ENCODE measurements at places on chromosomes 5 and 9.

GRCh38 chr5:152443935-152444334 lies 38.9 kb upstream of the NMUR2 start:
- no peak for DNase-seq

DNA sequence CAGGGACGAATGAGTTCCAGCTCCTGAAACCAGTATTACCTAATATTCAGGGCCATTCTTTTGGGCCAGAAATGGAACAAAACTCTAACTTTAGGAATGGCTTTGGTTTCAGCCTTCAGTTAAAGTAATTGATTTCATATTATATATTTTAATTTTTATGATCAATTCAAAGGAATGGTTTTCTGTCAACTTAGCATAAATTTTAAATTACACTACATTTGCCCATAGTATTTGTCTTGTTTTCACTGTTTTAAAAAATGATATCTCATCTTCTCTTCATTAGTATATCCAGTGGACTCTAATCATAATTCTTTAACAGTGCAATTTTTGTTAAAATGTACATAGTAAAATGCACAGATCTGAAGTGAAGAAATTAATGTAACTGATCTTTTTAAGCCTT lies 1.9 kb upstream of the PCDHB16 start:
- DNase-seq, result no peak

DNA sequence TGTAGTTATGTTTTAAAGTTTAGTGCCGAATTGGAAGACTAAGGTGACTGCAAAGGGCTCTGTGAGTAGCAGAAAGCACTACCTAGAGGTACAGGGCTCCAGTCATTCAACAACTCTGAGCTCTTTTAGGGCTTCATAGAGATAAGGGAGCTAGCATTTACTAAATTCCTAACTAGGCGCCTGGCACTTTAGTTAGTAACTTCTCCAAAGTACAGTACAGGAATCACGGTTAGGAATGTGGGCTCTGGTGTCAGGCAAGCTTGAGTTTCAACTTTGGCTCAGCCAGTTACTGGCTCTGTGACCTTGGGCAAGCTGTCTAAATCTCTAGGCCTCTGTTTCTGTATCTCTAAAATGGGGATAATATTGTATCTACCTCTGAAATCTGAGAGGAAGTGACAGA lies 115.3 kb downstream of the SLIT3 start:
- DNase-seq, result no peak

- DNase-seq, result no peak
Observed at GRCh38 chr9:88952086-88952615, 39.1 kb upstream of the S1PR3 start.

DNA sequence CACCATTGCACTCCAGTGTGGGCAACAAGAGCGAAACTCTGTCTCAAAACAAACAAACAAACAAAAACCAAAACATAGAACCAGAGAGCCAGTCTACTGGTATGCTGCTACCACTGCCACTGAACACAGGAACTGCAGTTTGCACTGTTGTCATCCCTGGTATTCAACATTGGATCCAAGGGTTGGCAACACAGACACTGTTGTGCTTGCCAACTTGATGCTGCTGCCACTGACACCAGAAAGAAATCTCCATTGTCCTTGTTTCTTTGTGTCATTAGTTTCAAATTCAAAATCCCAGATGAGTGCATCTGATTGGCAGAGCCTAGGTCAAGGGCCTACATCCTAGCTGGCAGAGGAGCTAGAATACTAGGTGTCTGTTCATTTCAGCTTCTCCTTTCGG lies 16.2 kb downstream of the HINT1 start:
- DNase-seq, result peak; percentile 91
